Activated T-helper 1 cell treated with anti-CD3 and anti-CD28 coated beads, Interleukin-2, amount 50 U/mL, for 16 hours (primary cell): ENCODE measurements at places on chromosomes 12 and 14.

DNA sequence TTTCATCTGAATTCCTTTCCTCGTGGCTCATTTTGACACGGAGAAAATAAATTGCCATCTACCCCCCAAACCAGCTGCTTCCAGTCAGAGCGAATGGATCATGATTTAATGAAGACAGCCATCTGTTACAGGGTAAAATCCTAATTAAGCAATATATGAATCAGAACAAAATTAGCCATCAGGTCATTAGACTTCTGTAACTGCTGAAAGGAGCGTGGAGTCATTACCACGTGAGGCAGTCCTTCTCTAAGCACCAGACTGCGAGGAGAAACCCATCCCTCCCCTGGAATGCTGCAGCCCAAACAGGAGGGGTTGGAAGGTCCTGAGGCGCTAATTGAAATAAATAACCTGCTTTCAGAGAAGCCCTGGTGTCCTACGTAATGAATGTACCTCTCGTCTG is 51.1 kb upstream of the TCL1A start:
- DNase-seq: no peak

GRCh38 chr14:22980672-22981089 is 1.7 kb downstream of the AJUBA start:
- DNase-seq: no peak

DNA sequence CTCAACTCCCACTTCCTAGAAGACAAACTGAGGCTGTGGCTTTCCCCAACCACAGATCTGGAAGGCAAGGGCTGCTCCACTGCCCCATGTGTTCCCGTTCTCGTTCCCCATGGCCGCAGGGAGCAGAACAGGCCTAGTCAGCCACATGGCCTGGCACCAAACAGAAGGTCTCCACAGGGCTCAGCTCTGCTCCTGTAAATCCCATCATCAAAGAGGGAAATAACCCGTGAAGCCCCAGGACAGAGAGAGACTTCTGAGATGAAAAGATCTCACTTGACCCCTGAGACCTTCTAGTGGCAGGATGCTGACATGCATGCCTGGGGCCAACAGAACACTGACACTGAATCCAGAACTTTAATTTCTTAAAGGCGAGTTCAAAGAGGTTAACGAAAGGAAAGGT is 68.9 kb downstream of the BCL11B start:
- DNase-seq: no peak

DNA sequence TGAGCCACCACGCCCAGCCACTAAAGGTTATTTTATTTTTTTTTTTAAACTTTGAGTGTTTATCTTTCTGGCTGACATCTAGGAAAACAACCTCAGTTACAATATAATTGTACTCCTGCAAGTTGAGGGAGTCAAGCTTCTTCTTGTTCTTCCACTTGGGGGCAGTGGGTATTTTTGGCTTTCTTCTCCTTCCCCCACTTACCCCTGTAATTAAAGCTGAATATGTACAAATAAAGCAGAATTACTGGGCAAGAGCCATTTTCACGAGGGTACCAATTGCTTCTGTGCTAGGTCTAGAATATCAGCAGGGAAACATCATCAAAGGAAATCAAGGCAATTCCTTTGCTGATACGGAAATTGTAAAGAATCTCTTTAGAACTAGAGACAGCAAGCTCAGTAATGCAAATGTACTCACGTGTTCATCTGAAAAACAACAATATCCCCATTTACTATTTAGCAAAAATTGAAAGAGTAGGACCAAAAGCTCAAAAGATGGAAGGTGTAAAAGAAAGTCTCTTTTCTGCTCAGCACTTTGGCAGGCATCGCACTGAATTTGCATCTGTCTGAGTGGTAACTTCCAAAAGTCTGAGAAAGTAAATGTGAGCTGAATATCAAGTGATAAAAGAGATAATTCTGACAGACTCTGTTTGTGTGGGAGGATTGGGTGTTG is 72.8 kb downstream of the TAOK3 start:
- DNase-seq: no peak

DNA sequence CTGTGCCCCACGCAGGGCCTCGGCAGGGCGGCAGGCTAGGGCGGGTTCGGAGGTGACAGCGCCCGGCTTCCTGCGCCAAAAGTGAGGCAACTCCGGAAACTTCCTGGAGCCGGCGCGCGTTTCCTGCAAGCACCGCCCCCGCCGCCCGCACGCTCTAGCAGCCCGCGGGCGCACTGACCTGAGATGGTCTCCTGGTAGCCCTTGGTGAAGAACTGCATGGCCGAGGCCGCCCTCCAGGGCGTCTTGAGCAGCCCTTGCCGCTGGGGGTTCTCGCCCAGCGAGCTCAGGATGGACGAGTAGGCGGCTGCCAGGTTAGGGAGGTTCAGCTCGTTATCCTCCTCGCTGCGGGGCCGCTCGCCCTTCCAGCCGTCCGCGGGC is 494 bp downstream of the GCH1 start:
- peak; percentile 71 for DNase-seq
